Activated CD8-positive, alpha-beta memory T cell treated with anti-CD3 and anti-CD28 coated beads, Interleukin-2, amount 50 U/mL, for 4 hours (primary cell): ENCODE measurements at places on chromosomes 3 and 15.

- no peak for DNase-seq
Observed at GRCh38 chr3:122066331-122067213, 11.4 kb downstream of the CD86 start.

DNA sequence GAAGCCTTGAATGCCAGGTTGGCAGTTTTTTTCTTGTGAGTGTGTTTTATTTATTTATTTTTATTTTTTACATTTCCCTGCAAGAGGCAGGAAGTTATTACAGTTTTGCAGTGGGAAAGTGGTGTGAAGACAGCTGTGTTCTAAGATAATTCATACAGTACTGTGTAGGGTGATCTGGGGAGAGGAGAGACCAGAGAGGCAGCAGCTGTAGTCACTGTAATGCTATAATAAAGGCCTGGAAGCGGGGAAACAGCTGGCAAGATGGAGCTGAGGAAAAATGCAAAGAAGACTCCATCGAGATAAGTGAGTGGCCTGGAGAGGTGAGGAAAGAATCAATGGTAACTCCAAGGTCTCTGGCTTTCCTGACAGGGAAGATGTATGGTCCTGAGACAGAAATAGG, 23.1 kb downstream of the CNTN3 start:
- no peak for DNase-seq

DNA sequence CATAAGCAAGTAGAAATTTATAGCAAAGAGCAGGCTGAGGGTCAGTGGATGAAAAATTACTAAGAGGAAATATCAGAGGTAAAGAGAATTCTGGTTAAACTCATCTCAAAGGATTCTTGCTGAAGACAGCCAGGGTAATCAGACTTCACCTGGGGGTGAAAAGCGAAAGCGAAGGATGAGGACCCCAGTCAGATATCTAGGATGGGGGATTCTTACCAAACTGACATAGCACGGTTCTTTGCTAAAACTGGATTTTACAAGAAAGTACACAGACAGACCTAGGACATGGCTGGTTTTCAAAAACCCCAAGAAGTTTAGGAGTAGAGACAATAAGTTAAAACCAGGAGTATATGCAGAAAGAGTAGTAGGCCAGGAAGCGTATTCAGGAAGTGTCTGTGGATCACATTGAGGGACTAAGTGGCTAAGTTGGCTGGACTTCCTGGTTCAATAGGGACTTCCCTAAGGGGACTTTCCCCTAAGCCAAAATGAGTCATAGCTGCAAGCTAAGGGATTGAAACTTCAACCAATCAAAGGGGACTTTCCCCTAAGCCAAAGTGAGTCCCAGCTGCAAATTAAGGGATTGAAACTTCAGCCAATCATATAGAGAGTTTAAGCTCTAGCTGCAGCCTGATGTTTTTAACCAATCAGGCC, 2.4 kb upstream of the CFAP91 start:
- DNase-seq = no peak

DNA sequence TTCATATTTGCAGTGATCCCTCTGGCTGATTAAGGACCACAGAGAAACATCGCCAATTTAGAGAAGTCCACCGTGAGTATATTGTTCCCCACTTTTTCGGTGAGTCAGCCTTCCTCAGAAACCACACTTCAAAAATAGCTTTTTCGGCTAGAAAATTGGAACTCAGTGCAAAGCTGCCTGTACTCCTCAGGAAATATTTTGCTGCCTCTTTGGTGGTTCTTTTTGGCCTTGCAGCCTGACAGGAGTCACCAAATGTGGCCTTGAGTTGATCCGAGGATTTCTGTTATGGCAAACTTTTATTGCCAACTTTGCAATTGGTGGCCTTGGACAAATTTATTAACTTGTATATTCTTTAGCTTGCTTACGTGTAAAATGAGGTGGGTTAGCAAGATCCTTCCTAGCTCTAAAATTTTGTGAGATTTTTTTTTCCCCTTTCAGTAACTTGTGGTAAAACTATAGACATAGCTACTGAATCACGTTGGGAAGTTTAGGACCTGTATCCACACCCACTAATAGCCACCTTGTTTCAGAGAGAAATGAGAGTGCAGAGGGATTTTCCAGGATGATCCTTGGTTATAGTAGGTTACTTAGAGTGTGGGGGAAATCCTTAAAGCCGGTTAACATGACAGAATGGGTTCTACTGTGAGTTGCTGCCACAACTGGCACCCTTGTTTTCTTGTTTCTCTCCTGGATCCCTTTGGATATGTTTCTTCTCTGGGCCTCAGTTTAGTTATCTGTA, 9.9 kb downstream of the ARL6IP5 start:
- DNase-seq = no peak

- no peak for DNase-seq
Observed at GRCh38 chr3:36991147-36991546, 1.8 kb downstream of the EPM2AIP1 start.

- no peak for DNase-seq
Observed at GRCh38 chr3:126807795-126808194, 103.8 kb downstream of the CHCHD6 start.

DNA sequence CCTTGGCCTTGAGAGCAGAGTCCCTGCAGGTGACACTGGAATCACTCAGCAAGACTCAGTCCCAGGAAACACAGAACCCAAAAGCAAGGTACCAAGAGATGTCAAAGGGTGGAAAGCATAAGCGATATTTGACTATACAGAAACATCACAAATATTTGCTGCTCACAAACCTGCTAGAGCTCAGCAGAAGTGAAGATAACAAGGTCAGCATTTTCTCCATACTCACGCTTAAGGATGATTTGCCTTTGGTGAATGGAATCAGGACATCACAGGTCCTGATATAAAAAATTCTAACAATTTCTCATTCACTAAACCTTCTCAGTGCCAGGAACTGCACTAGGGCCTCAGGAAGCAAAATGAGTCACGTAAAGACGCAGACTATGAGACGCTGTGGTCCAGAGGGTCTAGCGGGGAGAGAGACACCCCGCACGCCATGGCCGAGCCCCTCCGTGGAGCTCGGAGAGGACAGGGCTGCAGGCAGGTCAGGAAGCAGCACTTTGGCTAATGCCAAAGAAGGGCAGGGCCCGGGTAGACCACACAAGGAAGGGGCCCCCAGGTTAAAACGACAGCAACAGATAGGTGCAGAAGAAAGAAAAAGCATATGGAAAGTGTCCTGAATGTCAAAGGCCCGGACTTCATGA, 10.7 kb downstream of the PCSK6 start:
- DNase-seq = no peak

- no peak for DNase-seq
Observed at GRCh38 chr3:114899186-114899931, 247.7 kb downstream of the ZBTB20 start.

- no peak for DNase-seq
Observed at GRCh38 chr15:41810651-41811431, 17.1 kb upstream of the JMJD7 start.

GRCh38 chr3:136678981-136679380, 73.2 kb downstream of the STAG1 start:
- DNase-seq = no peak

DNA sequence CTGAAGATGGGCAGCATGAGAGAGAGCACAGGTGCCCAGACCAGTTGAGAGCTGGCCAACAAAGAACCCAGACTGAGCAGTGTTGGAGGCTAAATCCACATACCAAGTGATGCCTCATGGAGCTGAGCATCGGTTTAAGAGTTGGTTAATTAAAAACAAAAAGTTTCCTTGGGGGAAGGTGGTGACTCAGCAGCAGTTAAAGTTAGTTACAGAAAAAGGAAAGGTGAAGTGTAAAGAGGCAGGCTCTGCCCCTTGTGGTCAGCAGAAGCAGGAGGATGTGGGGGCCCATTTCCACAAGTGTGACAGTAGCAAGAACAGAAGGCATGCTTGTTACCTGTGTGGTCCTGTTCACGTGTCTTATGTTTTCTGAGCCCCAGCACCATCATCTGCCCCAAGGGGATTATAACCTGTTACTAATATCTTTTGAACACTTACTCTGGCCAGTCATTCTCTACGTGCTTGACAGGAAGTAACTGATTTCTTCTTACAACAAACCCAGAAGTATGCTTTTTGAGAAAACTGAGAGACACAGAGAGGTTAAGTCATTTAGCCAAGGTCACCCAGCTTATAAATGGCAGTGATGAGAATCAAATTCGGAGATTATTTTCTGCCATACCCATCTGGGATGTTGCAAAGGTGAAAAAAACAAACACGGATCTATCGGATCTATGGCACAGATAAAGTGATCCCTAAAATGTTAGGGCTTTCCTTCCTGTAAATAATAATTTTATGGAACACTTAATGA, 91.0 kb downstream of the EPHB1 start:
- DNase-seq = no peak

DNA sequence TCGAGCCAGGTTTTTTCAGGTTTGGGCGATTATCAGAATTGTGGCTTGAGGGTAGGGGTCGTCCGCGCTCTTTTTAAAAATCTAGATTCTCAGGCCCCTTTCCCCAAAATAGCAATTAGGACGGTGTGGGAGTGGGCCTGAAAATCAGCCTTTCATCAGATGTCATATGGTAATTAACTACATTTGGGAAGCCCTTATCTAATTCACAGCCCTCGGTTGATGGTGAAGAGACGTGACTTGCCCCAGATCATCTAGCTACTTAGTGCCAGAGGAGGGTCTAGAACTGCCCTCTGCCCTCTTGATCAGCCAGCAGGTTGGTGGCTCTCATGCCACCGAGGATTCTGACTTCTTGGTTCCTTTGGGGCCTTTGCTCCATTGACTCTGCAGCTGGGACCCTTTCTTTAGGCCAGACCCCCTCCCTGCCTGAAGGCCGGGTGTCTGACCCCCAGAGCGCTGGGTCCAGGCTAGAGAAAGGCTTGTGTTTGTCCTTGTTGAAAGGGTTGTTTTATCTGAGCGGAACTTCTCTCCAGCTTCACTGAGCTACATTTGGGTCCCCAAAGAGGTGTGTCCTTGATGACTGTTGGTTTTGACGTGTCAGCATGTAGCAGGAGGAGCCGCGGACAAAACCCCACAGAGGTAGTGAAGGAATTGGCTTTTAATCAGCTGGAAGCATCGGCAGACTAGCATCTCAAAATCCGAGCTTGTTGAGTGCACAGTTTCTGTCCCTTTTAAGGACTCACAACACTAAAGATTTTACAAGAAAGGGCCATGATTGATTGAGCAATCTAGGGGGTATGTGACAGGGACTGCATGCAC, 857 bp downstream of the AEN start:
- DNase-seq = peak; percentile 47
